Foreskin keratinocyte (primary cell): ENCODE measurements at places on chromosomes 7 and 10.

GRCh38 chr7:32481176-32481575 lies 9.0 kb downstream of the LSM5 start:
- DNase-seq = no peak

DNA sequence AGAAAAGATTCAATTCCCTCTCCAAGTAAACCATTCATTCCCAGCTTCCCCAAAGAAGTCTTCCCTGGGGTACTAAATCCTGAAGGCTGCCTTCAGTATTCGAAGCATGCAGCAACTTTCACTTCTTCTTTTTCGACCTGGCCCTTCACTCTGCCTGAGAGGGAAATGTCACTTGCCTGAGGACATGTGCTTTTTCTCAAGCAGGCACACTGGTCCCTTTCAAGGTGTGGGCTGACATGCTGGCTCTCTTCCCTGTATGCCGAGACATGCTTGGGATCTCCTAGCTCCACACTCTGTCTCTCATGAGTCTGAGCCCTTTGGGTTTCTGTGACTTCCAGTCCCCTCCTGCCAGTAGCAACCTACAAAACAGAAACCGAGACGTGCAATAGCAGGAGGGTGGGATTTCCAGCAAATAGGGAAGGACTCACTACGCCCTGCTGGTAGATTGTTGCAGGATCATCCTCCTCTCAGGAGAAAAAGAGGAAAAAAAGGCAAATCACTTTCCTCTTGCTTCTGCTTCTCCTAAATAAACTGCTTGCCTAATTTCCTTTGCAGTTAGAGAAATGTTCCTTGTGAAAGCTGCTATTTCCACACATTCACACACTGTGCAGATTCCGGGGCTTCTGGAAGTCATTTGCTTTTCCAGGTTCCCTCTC lies 33.5 kb downstream of the FIGNL1 start:
- DNase-seq = no peak

- DNase-seq = no peak
Observed at GRCh38 chr7:153943861-153944260, 108.3 kb upstream of the DPP6 start.

GRCh38 chr7:41579961-41580935 lies 122.6 kb downstream of the INHBA start:
- peak; percentile 74 for DNase-seq

- no peak for DNase-seq
Observed at GRCh38 chr7:76326646-76327233, 24.3 kb downstream of the HSPB1 start.

GRCh38 chr10:124974131-124974530 lies 32.2 kb downstream of the ZRANB1 start:
- no peak for DNase-seq

- DNase-seq = no peak
Observed at GRCh38 chr10:99782447-99783286, at the start of gene ABCC2. TSS of gene ABCC2 (plus strand) at chr10:99782640. CDS start at chr10:99782845, 205 bp downstream.
